SK-N-SH treated with all-trans-retinoic acid at 6 μM for 48 hours (cell line): ENCODE measurements at places on chromosomes 3 and 15.

DNA sequence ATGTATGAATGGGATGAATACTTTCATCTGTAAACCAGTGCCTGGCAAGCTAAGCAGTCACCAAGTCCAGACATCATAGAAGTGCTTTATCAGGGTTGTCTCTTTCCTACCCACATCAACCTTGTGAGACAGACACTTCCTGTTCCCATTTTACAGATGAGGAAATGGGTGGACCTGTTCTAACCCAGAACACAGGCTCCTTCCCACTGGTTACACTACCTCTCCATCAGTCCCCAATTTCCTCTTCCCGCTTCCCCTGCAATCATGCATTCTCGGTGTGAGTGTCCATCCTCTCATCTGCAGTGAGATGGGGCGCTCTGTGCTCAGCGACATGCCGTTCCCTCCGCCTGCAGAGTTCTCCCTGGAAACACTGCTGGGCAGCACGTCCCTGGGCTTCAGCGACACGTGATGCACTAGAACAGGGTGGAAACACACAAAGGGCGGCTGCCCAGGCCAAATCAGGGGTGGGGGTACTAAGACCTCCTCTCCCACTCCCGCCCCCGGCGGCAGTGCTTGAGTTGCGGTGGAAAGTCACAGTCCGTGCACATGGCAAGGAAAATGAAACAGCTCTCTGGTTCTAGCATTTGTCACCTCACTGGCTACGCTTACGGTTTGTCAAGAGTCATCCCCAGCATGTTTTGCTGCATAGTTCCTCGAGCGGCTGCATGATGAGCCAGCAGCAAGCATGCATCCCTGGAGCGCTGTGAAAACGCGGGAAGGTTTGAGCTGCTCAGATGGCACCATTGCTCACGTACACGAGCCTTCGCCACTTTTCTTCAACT, 201.1 kb downstream of the ADAMTS17 start:
- no peak for ATAC-seq

GRCh38 chr3:106745344-106746168, 631.7 kb upstream of the CCDC54 start:
- ATAC-seq: peak; percentile 25; the same call in 1 of the 3 replicates

- ATAC-seq: no peak
These were observed 23.0 kb downstream of the PAQR9 start for GRCh38 chr3:142940472-142940871.

DNA sequence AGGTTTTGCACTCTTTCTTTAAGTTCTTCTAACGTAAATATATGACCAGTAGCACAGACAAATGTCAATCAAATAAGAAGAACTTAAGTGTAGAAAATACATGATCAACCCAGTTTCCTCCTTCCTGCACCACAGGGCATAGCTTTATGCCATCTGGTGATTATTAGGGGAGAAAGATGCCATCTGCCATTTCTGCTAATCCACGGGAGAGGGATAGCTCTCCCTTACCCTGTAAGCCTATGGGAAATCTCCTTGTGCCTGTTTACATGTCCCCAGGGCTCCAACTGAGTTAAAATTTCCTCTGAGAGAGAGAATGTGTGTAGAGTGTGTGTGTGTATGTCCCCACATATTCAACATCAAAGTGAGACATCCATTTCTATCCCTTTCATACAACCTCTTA, 135.9 kb downstream of the RSL24D1 start:
- ATAC-seq: no peak

GRCh38 chr15:29665444-29666003, 156.7 kb downstream of the TJP1 start:
- ATAC-seq: no peak

- no peak for ATAC-seq
These were observed 18.6 kb downstream of the FAM174B start for GRCh38 chr15:92636908-92637481.

GRCh38 chr15:95194746-95195145, 963.4 kb downstream of the MCTP2 start:
- ATAC-seq: no peak

- ATAC-seq: no peak
These were observed 112.0 kb upstream of the NEO1 start for GRCh38 chr15:72940229-72940622.

- ATAC-seq: no peak
These were observed 29.2 kb downstream of the SENP8 start for GRCh38 chr15:72147418-72147817.

DNA sequence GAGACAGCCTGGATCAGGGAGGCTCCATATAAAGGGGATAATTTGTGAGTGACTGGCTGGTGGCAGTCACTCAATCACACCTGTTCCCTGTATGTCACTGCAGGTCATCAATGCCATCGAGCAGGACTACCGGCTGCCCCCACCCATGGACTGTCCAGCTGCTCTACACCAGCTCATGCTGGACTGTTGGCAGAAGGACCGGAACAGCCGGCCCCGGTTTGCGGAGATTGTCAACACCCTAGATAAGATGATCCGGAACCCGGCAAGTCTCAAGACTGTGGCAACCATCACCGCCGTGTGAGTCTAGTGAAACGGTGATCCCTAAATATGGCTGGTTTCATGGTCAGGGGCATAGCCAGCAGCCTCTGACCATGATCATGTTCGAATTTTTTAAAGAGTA, 453.2 kb downstream of the EPHB1 start:
- ATAC-seq: no peak

- ATAC-seq: no peak
These were observed 60.1 kb downstream of the SGO1 start for GRCh38 chr3:20125897-20126296.

GRCh38 chr3:139675327-139675726, 2.4 kb downstream of the NMNAT3 start:
- no peak for ATAC-seq

GRCh38 chr3:118102737-118103136, 931.9 kb downstream of the IGSF11 start:
- ATAC-seq: no peak

GRCh38 chr3:66390013-66390412, 110.8 kb downstream of the LRIG1 start:
- ATAC-seq: no peak

GRCh38 chr3:111738238-111738637, 120.8 kb upstream of the PHLDB2 start:
- ATAC-seq: no peak

- no peak for ATAC-seq
These were observed 176.2 kb downstream of the EPHB1 start for GRCh38 chr3:134971306-134971705.

DNA sequence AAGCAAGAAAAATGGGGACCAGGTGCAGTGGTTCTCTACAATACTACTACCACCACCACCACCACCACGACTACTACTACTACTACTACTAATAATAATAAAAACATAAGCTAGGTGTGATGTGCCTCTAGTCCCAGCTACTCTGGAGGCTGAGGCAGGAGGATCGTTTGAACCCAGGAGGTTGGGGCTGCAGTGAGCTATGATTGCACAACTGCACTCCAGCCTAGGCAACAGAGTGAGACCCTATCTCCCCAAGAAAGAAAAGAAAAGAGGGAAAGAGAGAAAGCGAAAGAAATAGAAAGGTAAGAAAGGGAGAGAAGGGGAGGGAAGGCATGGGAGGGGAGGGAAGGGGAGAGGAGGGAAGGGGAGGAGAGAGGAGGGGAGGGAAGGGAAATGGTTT, 350.6 kb downstream of the FOXP1 start:
- ATAC-seq: no peak

- ATAC-seq: no peak; the same call in 2 of the 3 replicates
These were observed 84.3 kb downstream of the ATP1B3 start for GRCh38 chr3:141960731-141961130.

DNA sequence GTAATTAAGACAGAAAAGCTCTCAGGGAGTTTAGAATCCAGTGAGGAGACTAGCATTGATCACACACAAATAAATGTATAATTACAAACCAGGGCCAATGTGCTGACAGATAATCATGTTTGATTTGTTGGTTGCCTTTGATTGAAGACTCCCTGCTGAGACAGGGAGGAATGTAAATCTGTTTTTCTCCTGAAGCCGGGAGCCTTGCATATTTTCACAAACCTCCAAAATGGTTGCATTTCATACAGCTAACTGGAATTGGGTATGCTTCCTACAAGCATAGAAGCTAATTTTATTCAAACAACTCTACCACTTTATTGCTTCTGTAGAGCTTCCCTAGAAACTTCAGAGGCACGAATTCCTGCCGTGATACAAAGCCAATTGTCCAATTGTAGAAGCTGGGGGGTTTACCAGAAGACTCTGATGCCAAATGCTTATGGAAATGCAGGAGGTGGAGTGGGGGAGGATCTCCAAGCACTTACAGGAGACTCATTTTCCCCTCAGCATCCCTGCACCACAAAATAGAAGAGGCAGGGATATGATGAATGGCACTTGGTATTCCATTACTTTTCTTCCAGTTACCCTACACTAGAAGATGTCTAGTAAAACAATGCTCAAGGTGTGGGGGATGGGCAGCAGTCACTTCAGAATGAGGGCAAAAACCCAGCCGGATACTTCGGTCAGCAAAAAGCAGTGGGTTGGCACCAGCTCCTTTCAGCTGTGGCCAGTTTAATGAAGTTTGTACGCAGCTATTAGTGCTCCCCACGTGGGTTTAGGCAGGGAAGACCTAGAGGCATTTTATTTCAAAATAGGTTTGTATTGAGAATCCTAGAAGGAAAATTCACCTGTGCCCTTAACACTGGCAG, 11.4 kb upstream of the MEX3B start:
- ATAC-seq: no peak

DNA sequence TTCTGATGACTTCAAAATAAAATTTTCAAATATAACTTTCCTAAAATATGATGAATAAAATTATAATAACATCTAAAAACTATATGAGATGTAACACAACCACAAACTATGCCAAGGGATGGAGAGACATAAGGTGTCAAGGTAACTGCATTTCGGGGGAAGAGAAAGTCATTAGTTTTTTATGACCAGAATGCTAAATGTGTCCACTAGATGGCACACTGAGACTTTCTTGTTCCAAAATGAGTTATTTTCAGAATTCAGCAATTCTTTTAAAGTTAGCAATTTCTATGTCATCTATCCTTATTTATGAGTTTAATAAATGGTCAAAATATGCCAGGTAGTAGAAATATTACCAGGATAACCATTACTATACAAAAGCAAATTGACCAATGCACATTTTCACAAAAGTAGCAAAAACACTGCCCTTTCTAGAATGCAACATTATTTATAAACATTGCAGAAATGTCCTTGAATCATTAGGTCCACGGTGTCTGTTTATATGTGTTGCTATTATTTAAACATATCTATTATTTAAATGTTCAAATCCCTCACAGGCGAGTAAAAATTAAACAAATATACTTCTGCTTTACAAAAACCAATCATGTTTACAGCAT, 374.2 kb downstream of the PLCL2 start:
- no peak for ATAC-seq

- ATAC-seq: 0 out of 3 replicates have a peak, but pooled peaks have one; percentile 37
These were observed 27.6 kb downstream of the GNB5 start for GRCh38 chr15:52163321-52164190.

GRCh38 chr3:191123946-191124345, 75.1 kb upstream of the OSTN start:
- ATAC-seq: no peak

- peak; percentile 95 for ATAC-seq
These were observed 74.8 kb downstream of the IL20RB start for GRCh38 chr3:137032465-137033120.

- ATAC-seq: peak; percentile 86
These were observed 9.8 kb upstream of the SLC9C1 start for GRCh38 chr3:112303764-112304325.

GRCh38 chr3:23256741-23257435, 53.8 kb downstream of the UBE2E2 start:
- ATAC-seq: no peak

DNA sequence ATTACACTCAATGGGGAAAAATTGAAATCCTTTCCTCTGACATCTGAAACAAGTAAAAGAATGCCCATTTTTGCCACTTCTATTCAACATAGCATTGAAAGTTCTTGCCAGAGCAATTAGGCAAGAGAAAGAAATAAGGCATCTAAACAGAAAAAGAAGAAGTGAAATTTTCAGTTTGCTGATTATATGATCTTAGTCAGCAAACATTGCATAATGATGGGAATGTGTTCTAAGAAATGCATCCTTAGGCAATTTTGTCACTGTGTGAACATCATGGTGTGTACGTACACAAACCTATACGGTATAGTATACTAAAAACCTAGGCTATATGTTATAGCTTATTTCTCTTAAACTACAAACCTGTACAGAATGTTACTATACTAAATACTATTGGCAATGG, 278.0 kb downstream of the CGGBP1 start:
- no peak for ATAC-seq

DNA sequence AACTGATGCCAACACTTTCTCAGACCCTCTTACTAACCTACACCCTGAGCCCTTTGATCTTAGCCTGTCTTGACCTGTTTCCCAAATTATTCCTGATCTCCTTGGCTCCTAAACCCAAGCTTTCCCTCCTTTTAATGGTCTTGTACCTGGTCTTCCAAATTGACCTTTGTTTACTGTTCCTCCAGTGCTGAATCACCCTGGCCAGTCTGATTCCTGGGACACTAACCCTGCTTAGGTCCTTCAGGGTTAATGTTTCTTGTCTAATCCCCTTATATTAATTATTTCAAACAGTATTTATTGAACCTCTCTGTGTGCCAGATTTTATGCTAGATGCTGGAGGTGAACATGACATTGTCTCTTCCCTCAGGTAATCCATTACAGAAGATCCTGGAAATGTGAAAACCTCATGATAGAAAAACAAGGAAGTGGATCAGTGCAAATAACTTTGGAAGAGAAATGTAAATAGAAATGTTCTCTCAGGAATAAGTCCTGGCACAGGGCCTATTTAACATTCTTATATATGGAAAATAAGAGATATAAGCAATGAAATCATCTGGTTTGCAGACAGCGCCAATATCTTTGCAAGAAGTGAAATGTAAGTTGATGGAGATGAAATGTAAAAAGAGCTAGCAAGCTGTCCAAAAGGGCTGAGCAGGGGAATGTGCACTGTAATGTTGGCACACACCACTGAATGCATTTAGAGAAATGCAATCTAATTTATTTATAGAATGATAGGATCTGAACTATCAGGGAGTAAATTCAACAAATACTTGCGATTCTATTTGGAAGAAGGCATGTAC, 20.7 kb downstream of the HGD start:
- ATAC-seq: peak; percentile 86

DNA sequence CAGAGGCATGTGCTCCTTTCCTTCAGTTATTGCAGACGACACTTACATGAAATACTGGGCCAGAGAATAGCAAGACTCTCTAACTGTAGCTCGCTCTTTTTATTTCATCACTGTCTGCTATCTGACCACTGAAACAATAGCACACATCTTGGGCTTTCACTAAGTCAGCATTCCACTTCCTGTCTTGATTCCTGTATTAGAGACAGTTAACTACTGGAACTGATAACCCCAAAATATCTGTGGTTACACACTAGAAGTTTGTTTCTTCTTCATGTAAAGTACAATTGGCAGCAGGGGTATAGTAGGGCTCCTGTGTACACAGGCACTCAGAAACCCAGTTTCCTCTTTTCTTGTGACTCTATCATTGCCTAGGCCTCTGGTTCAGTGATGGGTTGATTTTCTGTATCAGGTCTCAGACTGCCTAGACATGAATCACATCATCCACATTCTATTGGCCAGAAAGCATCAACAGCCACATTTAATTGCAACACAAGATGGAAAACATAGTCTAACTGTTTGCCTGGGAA, 230.2 kb upstream of the CD96 start:
- ATAC-seq: no peak

- ATAC-seq: no peak
These were observed 78.5 kb upstream of the PRR20G start for GRCh38 chr3:127366383-127366782.
